ENCODE measurements at places on chromosomes 6 and 20. TPM values are rescaled to one million over a fixed set of nuclear protein-coding genes. Genes with fewer than 3 reads are reported as not detected.
A peak's percentile ranks its signal among the peaks of the same experiment; 100 is the strongest.

- DNase-seq = peak; percentile 38
- peaks cover 28% of the 10 kb centered on the region for H3K4me1 ChIP-seq
- no peak overlapping the region for H3K4me3 ChIP-seq
- H3K27ac ChIP-seq = peak overlapping the region; percentile 50
These were observed 107.2 kb upstream of the GGTLC1 start for GRCh38 chr20:24095756-24096155.

DNA sequence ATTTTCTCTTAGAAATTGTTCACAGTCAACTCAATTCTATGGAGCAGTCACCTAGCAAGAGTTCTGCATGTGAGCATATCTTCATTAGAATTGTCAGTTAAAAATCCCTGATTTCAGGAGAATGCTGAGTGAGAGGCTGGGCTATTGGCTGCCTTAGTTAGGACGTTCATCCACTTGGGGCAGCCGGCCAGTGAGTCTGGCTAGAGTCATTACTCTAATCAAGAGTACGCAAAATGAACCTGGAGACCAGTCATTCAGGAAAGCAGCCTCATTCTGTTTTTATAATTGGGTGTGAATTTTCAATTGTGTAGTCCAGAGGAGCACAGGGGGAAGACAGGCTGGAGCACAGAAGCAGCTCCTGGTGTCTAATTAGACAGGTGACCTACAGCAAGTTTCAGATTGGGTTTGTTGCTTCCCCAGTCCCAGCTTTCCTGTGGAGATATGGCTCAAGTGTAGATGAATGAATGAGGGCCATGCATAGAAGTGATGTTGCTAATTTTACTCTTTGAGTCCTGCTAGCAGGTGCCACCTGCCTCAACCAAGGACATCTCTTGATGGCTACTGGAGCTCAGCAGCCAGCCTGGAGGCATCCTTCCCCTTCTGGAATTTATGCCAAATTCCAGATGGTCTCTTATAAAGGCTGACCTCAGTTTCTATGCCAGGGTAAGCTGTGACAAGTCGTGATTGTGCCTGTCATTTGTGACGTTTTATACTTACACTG, 265.7 kb downstream of the NKAIN2 start:
- no peaks in the 10 kb centered on the region for H3K27me3 ChIP-seq
- H3K4me3 ChIP-seq = no peak overlapping the region
- H3K4me1 ChIP-seq = no peaks in the 10 kb centered on the region
- no peaks in the 10 kb centered on the region for H3K36me3 ChIP-seq
- DNase-seq = no peak

DNA sequence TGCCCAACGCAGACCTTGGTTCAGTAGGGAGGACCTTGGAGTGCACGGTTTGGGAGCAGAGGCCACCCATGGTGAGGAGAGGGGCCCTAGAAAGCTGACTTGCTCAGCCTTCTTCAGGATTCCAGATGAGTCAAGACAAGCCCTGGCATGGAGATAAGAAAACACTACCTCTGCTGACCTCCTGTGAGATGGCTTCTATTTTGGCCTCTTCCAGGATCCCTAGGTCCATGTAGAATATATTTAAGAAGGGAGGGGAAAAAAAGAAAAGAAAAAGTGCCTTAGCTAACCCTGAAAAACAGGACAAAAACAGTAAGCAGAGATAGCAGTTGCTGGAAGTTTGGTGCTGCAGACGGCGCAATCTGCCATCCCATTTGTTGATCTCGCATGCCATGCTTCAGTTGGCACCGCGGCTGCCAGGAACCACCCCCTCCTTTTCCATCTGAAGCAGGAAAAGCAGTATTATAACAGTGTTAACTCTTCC, 100.0 kb downstream of the ARMC2 start:
- no peaks in the 10 kb centered on the region for H3K27me3 ChIP-seq
- peak overlapping the region; percentile 66 for H3K27ac ChIP-seq
- no peaks in the 10 kb centered on the region for H3K36me3 ChIP-seq
- peaks cover 62% of the 10 kb centered on the region for H3K4me1 ChIP-seq

DNA sequence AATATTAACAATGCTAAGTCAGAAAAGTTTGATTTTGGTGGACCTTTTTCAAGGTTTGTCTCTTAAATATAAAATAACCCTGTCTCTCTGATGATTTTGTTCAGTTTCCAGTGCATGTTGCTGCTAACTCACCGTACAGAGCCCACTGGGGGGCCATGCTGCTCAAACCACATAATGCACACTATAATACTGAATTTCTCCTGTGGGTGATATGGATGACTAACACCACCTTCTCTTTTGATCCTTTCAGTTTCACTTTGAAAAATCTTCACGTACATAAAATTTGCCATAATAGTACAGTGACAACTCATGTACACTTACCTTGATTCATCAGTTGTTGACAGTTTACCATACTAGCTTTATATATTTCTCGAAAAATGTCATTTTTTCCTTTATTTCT, 506.6 kb upstream of the MAN1A1 start:
- no peaks in the 10 kb centered on the region for H3K4me1 ChIP-seq
- DNase-seq = no peak
- no peaks in the 10 kb centered on the region for H3K36me3 ChIP-seq
- H3K27me3 ChIP-seq = no peaks in the 10 kb centered on the region
- peak overlapping the region; percentile 19 for H3K27ac ChIP-seq

- no peak for DNase-seq
- no peaks in the 10 kb centered on the region for H3K4me1 ChIP-seq
- H3K27me3 ChIP-seq = peaks cover 31% of the 10 kb centered on the region
- no peaks in the 10 kb centered on the region for H3K36me3 ChIP-seq
These were observed 25.9 kb downstream of the ZBP1 start for GRCh38 chr20:57594092-57594951.

DNA sequence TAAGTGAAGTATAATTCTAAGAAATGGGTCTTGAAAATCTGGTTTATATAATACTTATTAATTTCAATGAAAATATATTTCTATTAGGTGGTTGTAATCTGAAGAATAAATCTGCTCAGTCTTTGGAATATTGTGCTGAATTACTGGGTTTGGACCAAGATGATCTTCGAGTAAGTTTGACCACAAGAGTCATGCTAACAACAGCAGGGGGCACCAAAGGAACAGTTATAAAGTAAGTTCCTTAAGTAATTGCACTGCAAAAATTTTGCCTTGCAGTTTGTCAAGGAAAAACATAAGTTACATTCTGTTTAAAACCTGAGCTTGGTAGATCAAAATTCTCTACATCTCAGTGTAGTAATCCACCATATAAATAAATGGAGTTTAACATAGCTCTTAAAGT, 106.0 kb downstream of the MYO6 start:
- no peaks in the 10 kb centered on the region for H3K36me3 ChIP-seq
- no peaks in the 10 kb centered on the region for H3K27me3 ChIP-seq
- no peak overlapping the region for H3K4me3 ChIP-seq
- no peak overlapping the region for H3K27ac ChIP-seq
- H3K4me1 ChIP-seq = peaks cover under 1% of the 10 kb centered on the region

GRCh38 chr20:63553933-63554290, at the start of gene FNDC11:
TSS of gene FNDC11 (plus strand) at chr20:63554159. CDS start at chr20:63555664, 1,505 bp downstream.
- no peaks in the 10 kb centered on the region for H3K27me3 ChIP-seq
- peaks cover 2% of the 10 kb centered on the region for H3K36me3 ChIP-seq
- peak within 1 kb of the TSS; percentile 81 for H3K4me3 ChIP-seq
- no peak for DNase-seq
- peak within 1 kb of the TSS; percentile 51 for H3K27ac ChIP-seq

GRCh38 chr20:63552481-63553249, 1.3 kb upstream of the FNDC11 start:
- peaks cover 16% of the 10 kb centered on the region for H3K4me1 ChIP-seq
- peak overlapping the region; percentile 51 for H3K27ac ChIP-seq
- peaks cover 3% of the 10 kb centered on the region for H3K27me3 ChIP-seq
- peak overlapping the region; percentile 3 for H3K4me3 ChIP-seq

The SAMD3 gene
- polyA plus RNA-seq = 5.4 TPM

The SLC32A1 gene
- not detected for polyA plus RNA-seq

The PTCRA gene
- not detected for polyA plus RNA-seq

The BPI gene
- polyA plus RNA-seq = not detected
